ENCODE measurements at places on chromosomes 2 and 18.

DNA sequence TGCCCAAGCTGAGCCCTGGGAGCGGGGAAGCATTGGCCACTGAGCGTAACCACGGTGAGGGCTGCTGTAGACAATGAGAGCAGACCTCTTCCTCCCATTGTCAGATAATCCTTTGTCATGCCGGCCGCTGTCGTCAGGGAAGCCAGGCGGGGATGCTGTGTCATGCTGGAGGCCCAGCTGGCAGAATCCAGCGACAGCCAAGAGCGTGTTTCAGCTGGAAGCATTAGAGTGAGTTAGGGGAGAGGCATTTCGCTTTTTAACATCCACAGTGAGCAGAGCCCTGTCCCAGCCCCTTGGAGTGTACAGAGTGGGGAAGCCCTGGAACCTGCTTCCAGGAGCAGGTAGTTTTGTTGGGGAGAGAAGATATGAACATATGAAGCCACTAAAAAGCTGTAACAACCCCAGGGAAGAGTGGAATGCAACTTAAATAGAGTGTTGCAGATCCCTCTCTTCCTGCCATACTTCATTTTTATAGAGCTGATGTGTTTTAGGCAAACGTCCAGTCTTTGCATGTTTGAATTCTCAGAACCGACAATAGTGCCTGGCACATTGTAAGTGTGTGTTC lies 7.0 kb downstream of the CTIF start:
- DNase-seq, result no peak

GRCh38 chr18:73950116-73950700 lies 197.4 kb downstream of the FBXO15 start:
- no peak for DNase-seq

GRCh38 chr18:61542596-61542995 lies 209.4 kb downstream of the CDH20 start:
- DNase-seq, result no peak

GRCh38 chr2:50018921-50019320 lies 864.6 kb upstream of the FSHR start:
- DNase-seq, result no peak

- no peak for DNase-seq
These were observed 153.1 kb upstream of the SLC14A2 start for GRCh38 chr18:45462179-45462578.

GRCh38 chr2:176285321-176285720 lies 16.1 kb downstream of the MTX2 start:
- no peak for DNase-seq

DNA sequence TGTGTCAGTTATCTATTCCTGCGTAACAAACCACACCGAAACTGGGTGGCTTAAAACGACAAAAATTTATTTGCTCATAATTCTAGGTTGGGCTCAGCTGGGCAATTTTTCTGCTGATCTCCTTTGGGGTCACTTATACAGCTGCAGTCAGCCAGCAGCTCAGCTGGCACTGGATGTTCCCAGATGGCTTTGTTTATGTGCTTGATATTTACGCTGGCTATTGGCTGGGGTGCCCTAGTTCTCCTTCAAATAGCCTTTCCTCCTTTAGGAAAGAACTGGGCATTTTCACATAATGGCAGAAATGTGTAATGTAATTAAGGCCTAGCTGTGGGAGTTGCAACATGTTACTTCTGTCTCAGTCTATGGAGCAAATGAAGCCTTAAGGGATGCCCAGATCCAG lies 142.2 kb downstream of the B3GNT2 start:
- no peak for DNase-seq

DNA sequence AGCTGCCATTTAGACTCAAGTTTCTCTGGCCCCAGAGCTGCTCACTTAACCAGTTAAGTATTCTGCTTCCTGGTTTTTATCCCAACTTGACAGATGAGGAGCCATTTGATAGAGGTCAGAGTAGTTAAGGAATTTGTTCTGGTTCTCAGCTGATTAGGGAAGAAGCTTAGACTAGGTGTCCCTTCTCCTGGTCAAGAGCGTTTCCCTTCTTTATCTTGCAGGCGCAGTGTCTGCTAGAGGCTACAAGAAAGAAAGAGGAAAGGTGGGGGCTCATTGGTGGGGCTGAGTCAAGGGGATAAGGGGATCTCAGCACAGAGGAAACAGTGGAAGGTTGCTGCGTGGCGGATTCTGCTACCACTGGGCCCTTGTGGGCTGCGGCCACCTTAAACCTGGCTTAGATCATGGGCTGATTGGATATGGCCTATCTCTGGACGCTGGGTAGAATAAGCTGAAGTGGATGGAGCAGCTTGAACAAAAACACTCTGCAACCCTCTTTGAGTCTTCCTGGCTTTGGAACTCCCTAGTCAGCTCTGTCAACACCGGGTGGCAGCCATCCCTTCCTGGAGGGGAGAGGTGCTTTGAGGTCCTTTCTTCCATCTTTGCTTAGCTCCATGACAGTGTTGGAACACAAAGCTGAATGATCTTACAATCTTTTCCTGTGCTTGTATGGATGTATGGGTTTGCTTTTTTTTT lies 70.8 kb downstream of the QPCT start:
- DNase-seq, result no peak

GRCh38 chr2:219452361-219453317 lies 18.0 kb downstream of the SPEG start:
- DNase-seq, result no peak

DNA sequence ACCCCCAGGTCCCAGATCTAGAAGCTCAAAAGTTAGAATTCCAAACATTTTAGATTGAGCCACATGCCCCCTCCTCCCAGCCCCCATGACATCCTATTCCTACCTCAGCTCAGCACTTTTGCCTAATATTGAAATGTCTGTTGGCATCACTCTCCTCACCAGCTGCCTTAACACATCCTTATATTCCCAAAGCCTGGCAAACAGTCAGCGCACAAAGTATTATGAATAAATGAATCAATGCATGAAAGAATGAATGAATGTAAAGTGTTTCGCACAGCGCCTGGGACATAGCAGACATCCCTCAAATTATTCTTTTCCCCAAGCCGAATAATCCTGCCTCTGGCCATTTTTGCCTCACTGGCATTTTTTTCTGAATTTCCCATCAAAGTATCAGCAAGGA lies 175.8 kb downstream of the TNS1 start:
- DNase-seq, result no peak

DNA sequence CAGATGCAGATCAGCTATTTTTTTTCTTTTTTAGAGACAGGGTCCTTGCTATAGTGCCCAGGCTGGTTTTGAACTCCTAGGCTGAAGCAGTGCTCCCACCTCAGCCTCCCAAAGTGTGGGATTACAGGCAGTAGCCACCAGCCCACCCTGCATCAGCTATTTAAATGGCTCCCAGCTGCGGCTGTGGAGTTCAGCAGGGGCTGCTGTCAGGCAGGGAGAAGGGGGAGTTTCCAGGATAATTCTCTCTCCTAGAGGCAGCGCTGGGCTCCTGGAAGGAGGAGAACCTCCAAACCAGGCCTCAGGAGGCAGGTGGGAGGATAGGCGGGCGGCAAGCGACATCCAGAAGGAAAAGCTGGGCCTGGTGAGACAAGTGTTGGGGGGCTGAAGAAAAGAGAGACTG lies 65.7 kb downstream of the ACTR2 start:
- DNase-seq, result no peak

DNA sequence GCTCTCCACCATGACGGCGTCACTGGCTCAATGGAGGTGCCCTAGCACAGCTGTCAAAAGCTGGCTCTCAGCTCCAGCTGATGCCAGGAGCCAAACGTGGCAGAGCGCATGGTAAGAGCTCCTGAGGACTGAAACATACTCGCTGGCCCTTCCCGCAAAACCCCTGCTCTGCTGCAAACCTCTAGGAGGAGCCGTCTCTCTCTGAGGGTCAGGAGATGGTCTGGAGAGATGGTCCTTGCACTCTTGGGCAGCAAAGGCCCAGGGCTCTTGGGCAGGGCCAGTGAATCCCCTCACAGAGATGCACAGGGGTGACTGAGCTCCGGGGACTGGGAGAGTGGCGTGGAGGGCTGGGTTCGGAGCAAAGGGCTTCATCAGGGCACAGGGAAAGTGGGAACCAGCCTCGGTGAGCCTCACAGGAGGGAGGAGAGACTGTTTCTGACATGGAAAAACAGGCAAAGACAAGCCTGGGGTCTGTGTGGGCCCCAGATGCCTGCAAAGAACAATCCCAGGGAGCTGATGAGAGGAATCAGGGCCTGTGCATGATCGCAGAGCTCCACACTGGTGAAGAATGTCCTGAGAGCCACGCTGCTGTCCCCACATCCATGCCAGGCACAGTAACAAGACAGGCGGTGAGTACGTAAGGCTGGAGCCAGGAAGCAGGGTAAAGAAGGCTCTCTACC lies 17.2 kb downstream of the SNORC start:
- DNase-seq, result no peak

DNA sequence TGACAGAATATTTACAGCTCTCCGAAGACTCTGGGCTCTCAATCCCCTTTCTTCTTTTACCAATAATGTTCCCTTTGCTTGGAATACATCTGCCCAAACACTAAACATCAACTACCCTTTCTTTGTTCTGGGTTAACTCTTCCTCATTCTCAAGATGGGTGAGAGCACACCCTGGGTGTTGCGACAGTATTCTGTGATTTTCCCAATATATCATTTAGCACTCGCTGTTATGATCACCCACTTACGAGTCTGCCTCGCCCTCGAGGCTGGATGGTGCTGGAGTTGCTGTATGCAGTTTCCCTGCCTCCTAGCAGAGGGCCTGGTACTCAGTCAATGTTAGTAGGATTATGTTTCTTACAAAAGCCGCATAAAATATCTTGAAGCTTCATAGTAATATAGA lies 93.2 kb downstream of the SOCS6 start:
- DNase-seq, result no peak

- DNase-seq, result no peak
These were observed 172.1 kb downstream of the GFPT1 start for GRCh38 chr2:69214898-69215297.

DNA sequence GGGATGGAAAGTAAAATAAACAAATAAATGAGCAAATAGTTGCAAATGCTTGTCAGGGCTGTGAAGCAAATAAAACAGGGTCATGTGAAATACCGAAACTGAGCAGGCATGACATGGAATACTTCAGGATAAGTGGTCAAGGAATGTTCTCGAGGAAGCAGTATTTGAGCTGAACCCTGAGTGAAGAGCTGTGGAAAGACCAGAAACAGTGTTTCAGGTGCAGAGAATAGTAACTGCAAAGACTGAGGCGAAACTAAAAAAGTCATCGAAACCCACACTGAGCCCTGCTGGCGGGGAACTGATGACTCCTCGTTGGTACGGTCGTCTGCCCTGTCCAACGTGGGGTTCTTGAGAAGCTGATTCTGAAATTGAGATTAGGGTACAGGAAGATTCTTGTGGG lies 27.2 kb upstream of the MYCN start:
- DNase-seq, result no peak

DNA sequence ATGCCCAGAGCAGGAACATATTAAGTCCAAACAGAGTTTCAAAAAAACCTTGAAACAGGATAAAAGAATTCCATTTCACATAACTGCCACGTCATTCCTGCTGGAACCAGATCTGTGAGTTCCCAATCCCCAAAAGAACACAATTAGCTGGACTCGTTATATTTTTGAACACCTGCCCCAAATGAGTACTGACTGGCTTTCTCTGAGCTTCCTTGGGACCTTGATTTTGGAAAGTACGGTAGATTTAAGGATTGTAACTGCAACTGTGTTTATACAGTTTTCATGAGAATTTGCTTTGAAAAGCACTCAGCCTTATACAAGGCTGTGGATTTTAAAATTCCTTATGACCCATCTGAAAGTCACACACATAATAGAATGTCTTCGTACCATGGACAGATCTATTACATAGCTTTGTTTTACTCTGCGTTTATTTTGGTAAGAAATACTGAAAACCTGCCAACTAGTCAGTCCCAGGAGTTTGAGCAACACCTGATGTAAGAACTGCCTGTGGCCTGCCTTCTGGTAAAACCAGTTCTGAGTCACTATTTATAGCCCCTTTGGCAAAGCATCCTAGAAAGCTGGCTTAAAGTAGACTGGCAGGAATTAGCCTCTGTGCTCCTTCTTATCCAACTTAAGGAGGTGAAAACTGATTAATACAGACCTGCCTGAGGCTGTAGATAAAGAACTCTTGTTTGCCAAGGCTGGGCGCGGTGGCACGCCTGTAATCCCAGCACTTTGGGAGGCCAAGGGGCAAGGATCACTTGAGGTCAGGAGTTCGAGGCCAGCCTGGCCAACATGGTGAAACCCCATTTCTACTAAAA lies 48.1 kb downstream of the MERTK start:
- no peak for DNase-seq

DNA sequence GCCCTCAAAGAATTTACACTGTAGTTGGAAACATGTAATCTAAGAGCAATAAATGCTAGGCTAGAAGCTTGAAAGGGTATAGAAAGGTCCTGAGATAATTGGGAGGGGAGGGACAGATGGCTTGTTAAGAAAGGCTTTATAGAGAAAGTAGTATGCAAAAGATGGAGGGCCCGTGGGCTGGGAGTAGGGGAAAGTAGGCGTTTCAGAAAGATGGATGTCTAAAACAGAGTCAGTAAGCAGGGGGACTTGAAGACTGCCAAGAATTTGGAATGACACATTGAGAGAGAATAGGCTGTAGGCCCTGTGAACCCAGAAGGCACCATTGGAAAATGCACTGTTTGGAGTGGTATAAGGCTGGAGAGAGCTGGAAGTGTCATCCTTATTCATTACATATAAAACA lies 822 bp downstream of the PSMG2 start:
- no peak for DNase-seq

DNA sequence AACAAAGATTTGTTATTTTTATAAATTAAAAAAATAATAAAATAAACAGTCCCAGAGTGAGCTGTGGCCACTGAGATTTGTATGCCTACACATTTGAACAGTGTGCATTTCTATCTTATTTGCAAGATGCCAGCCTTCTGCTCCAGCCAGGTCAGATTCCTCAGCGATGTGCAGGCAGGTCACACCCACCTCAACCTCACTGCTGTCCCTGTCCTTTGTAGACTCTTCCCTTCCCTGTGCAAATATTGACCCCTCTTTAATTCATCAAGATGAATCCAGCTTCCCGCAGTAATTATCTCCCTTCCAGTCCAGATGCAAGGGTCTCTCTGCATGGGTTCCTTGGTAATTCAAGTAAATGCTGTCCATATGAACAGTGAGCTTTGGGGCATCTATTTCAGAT lies 256.2 kb downstream of the PIEZO2 start:
- DNase-seq, result no peak

GRCh38 chr2:9681427-9681817 lies 50.6 kb upstream of the YWHAQ start:
- no peak for DNase-seq

GRCh38 chr2:38892819-38893218 lies 3.1 kb downstream of the ARHGEF33 start:
- DNase-seq, result no peak

GRCh38 chr2:223914324-223914723 lies 30.8 kb downstream of the WDFY1 start:
- DNase-seq, result no peak

All from stimulated activated CD4-positive, alpha-beta T cell treated with anti-CD3 and anti-CD28 coated beads, Interleukin-1b, Interleukin-23, amount 100 ng/mL, for 1 hour (primary cell).